Stimulated activated CD4-positive, alpha-beta T cell treated with anti-CD3 and anti-CD28 coated beads, Interleukin-1b, Interleukin-23, amount 100 ng/mL, for 24 hours (primary cell): ENCODE measurements at places on chromosomes 3 and 15.
A peak's percentile ranks its signal among the peaks of the same experiment; 100 is the strongest.

DNA sequence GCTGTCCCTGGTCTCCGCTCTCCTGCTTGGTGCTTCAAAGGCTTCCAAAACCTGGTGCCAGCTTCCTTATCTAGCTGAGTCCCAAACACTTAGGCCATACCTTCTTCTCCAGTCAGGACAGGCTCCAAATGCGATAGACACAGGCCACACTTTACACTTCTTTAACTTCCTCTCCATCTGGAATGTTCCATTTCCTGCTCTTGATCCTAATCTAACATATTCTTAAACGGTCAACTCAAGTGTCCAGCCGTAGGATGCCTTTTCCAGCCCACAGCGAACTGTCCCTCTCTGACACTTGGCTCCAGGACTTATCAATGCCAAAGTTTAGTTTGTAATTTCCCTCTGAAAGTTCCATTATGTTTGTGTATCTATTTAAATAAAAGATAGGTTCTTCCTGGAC lies 19.2 kb upstream of the PLA2G4F start:
- DNase-seq, result no peak

DNA sequence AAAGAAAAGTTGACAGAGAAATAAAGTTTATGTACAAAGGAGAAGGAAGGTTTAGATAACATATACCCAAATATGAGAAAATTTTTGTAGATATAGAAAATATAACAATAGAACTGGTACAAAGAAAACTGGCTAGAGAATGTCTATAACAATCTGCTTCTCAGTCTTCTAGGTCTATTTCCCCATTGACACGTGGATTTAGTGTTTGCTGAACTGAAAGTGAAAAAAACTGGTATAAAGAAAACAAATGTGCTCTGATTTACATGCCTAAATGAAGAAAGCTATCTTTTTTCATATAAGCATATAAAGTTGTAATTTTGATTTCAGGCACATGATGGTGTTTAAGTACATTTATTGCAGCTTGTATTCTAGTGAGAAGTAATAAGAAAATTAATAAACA lies 9.8 kb downstream of the KCNMB2 start:
- DNase-seq, result no peak

- no peak for DNase-seq
Measured at GRCh38 chr3:110710603-110711002, 361.0 kb upstream of the NECTIN3 start.

- no peak for DNase-seq
Measured at GRCh38 chr15:100256101-100256969, 85.4 kb downstream of the ADAMTS17 start.

DNA sequence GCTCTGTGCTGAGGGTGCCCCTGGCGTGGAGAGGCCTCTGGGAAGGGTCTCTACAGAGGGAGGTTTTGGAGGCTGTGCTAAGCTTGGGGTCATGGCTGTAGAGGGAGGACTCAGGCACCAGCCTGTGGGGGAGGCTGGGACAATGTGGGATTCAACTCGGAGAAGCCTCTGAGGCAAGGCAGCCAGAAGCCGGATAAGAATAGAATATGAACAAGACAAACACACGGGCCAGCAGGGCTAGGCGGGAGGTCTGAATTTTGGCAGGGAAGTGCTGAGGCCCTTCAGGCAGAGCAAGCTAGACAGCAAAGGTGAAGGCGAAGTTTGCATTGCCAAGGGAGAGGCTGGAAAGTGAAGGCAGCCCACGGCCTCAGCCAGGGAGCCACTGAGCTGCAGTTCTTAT lies 612.1 kb upstream of the NR2F2 start:
- DNase-seq, result no peak

DNA sequence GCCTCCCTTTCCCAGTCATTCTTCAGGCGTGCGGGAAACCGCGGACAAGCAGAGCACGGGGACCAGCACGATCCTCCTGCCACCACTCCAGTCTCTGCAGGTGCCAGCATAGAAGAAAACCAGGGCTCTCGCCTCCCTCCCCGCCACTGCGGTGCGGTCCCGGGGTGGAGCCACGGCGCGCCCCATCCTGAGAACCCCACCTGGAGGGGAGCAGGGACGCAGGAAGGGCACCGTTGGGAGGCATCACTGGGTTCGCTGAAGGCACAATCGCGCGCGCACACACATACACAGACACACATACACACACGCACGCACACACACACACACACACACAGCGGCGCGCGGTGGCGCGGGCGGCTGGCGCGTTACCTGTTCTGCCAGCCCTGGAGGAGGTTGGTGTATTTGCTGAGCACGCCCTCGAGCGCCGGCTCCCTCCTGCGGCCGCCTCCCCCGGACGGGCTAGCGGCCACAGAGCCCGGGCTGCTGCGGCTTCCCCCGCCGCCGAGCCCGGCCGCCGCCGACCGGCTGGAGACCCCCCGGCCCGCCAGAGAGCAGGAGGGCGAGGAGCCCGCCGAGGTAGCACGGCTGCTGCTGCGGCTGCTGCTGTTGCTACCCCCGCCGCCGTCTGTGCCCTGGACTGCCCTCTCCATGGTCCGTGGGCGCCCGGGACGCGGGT lies 394 bp downstream of the OSBPL10 start:
- peak; percentile 14 for DNase-seq

- no peak for DNase-seq
Measured at GRCh38 chr3:129602730-129603560, 3.5 kb downstream of the PLXND1 start.

DNA sequence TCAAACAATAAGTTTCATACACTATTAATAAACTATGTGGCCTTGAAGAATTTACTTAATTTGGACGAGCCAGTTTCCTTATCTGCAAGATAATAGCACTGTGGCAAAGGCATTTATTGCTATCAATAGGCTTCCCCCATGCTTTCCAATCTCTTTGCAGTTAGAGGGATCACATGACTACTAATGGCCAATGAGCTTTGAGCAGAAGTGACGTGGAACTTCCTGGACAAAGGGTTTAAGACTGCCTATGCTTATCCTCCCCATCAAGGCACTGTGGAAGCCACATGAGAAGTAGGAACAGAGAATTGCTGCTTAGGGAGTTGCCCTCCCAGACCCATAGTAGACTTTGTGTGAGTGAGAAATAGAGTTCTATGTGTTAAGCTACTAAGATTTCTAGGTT lies 16.7 kb upstream of the ZMAT3 start:
- DNase-seq, result no peak

DNA sequence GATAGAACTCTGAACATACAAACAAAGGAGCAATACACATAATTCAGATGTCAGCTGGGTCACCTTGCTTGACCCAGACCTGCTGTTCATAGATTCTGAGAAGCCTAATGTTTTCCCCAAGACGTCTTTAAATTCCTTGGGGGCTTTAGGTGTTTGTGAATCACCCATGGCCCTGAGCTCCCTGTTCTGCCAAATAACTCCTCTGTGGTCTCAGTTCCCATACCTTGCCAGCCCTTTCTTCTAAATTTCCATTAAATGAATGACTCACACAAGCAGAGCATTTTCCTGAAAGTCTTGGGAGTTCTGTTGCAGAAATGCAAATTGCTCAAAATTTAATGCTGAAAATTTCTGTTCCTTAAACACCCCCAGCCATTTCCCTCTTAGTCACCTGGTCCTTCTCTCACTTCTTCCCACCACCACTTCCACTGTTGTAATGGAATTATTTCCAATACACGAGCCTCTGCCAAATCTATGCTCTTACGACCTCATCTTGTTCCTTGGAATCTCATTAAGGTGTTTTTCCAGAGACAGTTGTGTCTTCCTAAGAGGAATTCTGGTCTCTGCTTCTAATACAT lies 33.4 kb upstream of the PSMD6 start:
- DNase-seq, result no peak

DNA sequence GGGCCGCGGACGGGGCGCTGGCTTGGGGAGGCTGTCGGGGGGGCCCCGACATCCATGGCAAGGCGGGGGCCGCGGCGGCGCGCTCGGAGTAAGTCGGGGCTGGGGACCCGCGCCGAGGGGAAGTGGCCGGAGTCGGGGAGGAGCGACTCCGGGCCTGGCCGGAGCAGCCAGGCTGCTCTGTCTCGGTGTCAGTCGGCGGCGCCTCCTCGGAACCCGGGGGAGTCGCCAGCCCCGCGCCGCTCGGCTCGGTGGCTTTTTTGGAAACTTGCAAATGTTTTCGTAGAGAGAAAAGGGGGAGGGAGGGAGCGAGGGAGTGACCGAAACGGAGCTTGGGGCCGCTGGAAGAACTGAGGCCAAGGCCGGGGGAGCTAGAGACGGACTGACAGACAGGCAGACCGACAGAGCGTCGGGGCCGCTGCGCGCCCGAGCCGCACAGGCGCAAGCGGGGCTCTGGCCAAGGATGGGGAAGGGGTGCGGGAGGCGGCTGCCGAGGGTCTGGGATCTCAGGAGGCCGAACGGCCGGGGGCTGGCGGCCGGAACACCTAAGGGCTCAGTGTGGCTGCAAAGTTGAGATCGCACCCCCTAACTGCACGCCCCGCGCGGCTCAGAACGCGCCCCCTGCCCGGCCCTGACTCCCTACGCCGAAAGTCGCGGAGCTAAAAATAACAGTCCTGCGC lies 5.0 kb downstream of the PTH1R start:
- DNase-seq, result no peak

DNA sequence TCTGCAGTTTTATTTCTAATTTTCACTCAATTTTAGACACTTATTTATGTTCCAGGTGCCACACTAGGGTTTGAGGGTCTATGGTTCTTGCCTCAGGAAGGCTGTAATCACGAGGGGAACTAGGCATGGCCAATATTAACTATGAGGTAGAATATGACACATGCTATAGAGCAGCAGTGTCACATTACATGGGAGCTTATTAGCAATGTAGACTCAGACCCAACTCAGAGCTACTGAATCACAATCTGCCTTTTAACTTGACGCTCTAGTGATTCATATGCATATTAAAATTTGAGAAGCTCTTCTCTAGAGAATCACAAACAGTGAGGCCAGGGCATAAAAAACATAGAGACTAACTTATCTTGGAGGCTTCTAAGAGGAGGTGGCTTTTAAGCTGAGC lies 32.8 kb upstream of the MRPL3 start:
- no peak for DNase-seq

DNA sequence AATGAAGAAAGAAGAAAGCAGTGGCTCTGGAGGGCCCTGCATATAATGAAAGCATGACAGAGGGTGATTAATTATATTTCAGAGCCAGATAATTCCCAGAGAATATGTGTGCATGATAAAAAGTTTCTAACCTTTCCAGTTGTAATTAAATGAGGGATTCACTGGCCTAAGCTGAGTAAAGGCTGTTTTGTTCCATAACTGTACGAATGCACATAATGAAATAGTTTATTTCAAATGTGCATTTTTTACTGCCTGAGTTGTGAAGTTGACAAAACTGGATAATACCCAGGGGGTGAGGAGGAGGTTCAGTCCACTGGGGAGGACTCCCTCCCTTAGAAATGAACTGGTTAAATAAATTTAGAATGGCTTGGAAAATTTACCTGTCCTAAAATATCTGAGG lies 616.4 kb downstream of the TAFA4 start:
- DNase-seq, result no peak

- DNase-seq, result no peak
Measured at GRCh38 chr3:51382947-51383578, 2.0 kb upstream of the MANF start.

DNA sequence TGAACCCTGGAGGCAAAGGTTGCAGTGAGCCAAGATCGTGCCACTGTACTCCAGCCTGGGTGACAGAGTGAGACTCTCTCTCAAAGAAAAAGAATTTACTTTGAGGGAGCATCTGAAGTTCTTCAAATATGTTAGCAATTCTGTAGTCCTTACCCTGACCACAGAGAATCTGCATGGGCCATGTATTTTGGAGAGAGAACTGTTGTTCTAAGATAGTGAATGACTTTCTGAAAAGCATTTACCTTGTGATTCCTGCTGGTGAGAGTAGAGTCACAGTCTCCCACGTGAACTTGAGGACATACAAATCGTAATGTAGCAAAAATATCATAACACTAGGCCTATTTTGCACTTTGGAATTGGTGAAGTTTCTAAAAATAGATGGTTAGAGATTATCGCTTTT lies 3.9 kb downstream of the BRK1 start:
- no peak for DNase-seq

DNA sequence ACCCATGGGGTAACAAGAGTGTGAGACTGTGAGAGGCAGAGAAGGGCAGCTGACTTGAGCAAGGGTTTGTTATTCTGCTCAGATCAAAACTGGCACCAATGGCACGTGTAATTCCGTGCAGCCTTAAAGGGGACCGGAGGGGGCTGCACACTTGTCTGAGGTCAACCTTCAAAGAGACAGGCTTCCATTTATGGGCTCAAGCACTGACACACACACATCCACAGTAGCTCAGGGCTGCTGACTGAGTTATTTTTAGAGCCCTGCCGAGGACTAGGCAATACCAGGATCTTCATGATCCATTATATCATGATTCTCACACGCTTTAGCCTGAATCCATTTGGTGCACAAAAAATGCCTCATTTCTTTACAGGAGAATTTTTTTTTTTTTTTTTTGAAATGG lies 20.6 kb upstream of the SPTBN5 start:
- no peak for DNase-seq

DNA sequence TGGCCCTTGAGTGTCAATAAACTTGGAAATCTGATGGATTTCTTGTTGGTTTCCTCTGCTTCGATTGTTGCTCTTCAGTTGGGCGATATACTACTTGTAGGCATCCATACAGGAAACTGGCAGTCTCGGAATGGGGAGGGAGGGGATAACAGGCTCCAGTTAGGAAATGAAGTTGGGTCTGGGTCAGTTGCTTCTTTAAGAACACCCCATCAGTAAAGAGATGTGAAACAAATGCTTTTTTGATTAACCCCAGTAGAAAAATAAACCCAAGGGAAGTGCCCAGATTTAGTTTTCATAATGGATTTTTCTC lies 681 bp downstream of the CHMP2B start:
- DNase-seq, result no peak

DNA sequence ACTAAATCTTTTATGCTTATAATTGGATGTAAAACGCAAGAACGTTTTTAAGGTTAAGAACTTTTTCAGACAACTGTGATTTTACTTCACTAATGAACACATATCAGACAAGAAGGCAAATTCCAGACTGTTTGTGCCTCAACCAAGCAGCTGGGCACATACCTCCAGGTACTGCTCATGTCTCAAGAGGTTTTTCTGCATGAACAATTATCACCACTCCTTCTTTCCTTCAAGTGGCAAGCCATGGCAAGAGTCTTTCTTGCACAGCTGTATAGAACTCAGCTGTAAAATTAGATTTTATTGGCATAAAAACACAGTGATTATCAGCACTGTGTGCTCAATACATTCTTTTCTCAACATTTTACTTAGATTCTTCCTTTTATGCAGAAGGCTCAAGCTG lies 64.3 kb downstream of the FNDC3B start:
- DNase-seq, result no peak

DNA sequence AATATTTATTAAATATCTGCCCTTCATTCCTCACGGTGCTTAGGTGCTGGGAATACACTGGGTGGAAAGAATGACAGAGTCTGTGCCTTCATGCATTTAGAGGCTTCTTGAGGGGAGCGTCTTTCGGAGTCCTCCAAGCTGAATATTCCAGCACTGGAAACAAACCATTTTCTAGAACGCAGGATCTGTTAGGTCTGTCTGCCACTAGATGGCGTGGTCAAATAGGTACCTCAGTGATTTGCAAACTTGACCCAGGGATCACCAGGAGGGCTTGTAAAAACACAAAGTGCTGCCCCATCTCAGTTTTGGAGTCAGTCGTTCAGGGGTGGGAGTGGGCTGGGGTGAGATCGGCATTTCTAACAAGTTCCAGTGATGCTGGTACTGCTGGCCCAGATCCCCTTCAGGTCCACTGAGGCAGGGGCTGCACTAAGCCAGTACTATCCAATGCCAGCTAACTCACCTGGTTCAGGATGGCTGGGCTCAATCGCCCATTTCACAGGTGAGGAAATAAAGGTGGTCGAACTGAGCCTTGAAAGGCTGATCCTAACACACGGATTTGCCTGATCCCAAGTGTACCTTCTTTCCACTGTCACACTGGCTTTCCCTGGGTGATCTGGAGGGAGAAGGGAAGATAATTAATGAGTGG lies 14.8 kb downstream of the ARNT2 start:
- DNase-seq, result no peak
